ENCODE measurements at places on chromosomes 16 and 17. TPM values are rescaled to one million over a fixed set of nuclear protein-coding genes. Genes with fewer than 3 reads are reported as not detected.

The SPATA22 gene
- total RNA-seq: not detected

The KRTAP3-1 gene
- not detected for total RNA-seq

The MLYCD gene
- total RNA-seq: 17.1 TPM

The CES1 gene
- total RNA-seq: 0.37 TPM

The EEF2K gene
- 28.7 TPM for total RNA-seq

The NPB gene
- total RNA-seq: 0.24 TPM

The MYH4 gene
- not detected for total RNA-seq

The NACA2 gene
- not detected for total RNA-seq

The SEPTIN12 gene
- not detected for total RNA-seq

The PIMREG gene
- not detected for total RNA-seq

The COX10 gene
- total RNA-seq: 19.2 TPM

The SLC13A2 gene
- total RNA-seq: not detected

The TRIM72 gene
- 0.05 TPM for total RNA-seq

The NPIPB4 gene
- total RNA-seq: 650 TPM

The CALB2 gene
- not detected for total RNA-seq

The KCTD19 gene
- total RNA-seq: not detected

The DPEP2 gene
- total RNA-seq: 122 TPM

The ARL17B gene
- 42.0 TPM for total RNA-seq

The CLEC3A gene
- not detected for total RNA-seq

The ITGA3 gene
- 11.9 TPM for total RNA-seq

The SMARCE1 gene
- 128 TPM for total RNA-seq

The ABCA8 gene
- total RNA-seq: not detected

The HSPB9 gene
- not detected for total RNA-seq

The CACNB1 gene
- total RNA-seq: 12.4 TPM

The GNG13 gene
- not detected for total RNA-seq

The CX3CL1 gene
- total RNA-seq: not detected

The STH gene
- not detected for total RNA-seq

The MPV17L gene
- total RNA-seq: 0.27 TPM

The NUFIP2 gene
- total RNA-seq: 83.5 TPM

The C1QL1 gene
- total RNA-seq: not detected

The GRB7 gene
- total RNA-seq: 0.84 TPM

The CTRB2 gene
- total RNA-seq: not detected

The CACNA1G gene
- 0.05 TPM for total RNA-seq

The ATP1B2 gene
- 0.39 TPM for total RNA-seq
